ENCODE measurements at places on chromosomes 7 and 10. TPM values are rescaled to one million over a fixed set of nuclear protein-coding genes. Genes with fewer than 3 reads are reported as not detected.

- no peak for DNase-seq
Observed at GRCh38 chr7:40551685-40552576, 417.1 kb downstream of the SUGCT start.

Gene UCMA
- not detected for total RNA-seq

DNA sequence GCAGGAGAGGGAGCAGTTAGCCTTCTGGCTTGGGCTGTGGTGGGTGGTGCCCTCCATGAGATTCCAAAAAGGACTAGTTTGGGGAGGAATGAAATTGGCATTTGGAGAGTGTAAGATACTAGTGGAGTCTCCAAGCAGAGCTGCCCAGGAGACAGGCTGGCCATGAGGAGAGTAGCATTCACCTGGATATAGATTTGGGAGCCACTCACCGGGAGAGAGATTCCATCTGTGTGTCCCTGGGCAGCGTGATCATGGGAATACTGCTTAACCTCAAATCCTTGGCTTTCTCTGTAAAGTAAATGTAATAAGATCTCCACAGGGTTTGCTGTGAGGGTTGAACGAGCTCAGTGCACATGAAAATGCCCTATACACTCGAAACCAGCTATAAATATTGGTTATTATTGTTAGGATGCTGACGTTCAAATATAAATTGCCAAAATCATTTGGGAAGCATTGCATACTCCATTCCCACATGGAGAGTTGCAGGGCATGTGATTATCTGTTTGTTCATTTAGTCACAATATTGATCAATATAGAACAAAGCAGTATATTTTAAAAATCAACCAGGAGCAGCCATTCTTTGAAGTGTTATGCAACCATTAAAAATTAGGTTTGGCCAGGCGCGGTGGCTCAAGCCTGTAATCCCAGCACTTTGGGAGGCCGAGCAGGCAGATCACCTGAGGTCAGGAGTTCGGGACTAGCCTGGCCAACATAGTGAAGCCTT is 143.7 kb downstream of the CUX1 start:
- DNase-seq = no peak

Gene CBX3
- 64.2 TPM for total RNA-seq

GRCh38 chr10:10513067-10513466 is 504.6 kb upstream of the CELF2 start:
- DNase-seq = no peak

Gene GCK
- 1.6 TPM for total RNA-seq

Gene JCAD
- 46.3 TPM for total RNA-seq

Gene GNAI1
- 30.9 TPM for total RNA-seq

Gene GPR37
- 2.8 TPM for total RNA-seq

- DNase-seq = no peak
Observed at GRCh38 chr10:66698069-66698468, 227.8 kb upstream of the LRRTM3 start.

- no peak for DNase-seq
Observed at GRCh38 chr10:97631098-97631497, 2.2 kb downstream of the MORN4 start.

- no peak for DNase-seq
Observed at GRCh38 chr10:86520871-86521677, 518 bp downstream of the WAPL start.

Data from thoracic aorta (tissue), 2 donors.